CD4-positive, alpha-beta T cell treated with Interleukin-4 for 1 hour (primary cell): ENCODE measurements at places on chromosomes 12 and 14.
A peak's percentile ranks its signal among the peaks of the same experiment; 100 is the strongest.

GRCh38 chr12:55700255-55701018, 7.3 kb downstream of the ITGA7 start:
- no peak for DNase-seq

GRCh38 chr12:22115711-22116110, 69.7 kb downstream of the CMAS start:
- DNase-seq = no peak

DNA sequence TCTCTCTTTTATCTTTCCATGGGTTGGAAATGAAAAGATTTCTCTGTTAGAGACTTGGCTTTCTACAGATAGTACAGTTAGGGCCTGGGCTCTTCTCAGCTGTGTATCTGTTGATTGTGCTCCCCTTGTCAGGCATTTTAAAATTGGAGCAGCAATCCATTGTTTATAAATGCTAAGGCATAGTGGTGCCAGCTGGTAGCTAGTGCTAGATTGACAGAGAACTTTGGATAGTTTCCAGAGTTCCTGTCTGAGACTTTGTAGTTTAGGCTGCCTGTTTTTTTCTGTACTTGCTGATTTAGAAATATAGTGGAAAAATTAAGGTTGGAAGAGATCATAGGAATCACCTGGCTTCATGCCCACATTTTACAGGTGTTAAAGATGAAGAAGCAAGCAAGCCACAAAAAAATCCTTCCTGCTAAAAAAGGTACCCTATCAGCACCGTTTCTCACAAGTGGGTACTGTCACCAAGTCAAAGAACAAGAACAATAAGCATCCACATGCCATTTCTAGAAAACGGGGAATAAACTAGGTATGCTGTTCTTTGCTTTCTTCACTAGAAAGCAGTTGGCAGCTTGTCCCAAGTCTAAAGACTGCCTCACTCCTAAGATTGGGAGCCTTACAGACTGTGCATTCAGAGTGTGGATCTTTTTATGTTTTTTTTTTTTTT, 6.2 kb downstream of the TTLL5 start:
- DNase-seq = no peak

DNA sequence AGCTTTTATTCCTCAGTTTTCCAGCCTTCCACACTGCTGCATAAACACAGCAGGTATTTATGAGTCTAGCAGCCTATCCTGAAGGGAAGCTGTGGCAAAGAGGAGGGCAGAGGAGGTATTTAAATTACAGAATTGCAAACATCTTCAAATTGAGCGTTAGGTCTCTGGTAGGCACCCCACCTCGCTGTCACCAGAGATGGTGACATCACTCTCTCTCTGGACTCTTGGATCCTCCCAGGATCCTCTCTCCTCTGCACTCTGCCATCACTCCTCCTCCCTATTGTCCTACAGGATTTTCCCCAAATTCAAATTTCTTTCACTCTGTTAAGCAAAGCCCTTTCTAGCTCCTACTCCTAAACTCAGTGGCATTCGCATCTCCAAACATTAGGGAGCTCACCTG, 6.7 kb downstream of the PLEKHD1 start:
- no peak for DNase-seq

- DNase-seq = no peak
Measured at GRCh38 chr14:91270619-91271018, 26.1 kb upstream of the GPR68 start.

DNA sequence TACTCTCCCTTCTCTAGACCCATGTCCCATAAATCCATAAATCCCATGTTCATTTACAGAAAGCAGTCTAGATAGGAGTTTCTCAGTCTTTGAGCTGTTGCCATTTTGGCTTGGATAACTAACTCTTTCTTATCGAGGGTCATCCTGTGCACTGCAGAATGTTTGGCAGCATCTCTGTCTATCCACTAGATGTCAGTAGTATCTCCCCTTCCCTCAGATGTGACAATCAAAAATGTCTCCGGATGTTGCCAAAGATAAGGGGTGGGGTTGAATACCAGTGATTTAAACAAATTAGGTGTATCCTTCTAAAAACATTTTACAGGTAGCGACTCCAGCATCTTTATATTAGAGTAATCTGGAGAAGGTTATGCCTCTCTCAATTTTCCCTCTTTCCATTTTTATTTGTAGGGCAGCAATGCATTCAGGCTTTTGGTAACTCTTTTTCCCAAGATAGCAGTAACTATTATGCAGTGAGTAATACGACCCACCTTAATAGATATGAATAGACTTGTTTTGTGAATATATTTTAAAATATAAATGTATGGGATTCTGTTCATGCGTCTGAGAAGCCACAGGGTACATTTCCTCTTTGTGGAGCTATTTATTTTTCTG, 100.7 kb downstream of the LRRK2 start:
- no peak for DNase-seq

DNA sequence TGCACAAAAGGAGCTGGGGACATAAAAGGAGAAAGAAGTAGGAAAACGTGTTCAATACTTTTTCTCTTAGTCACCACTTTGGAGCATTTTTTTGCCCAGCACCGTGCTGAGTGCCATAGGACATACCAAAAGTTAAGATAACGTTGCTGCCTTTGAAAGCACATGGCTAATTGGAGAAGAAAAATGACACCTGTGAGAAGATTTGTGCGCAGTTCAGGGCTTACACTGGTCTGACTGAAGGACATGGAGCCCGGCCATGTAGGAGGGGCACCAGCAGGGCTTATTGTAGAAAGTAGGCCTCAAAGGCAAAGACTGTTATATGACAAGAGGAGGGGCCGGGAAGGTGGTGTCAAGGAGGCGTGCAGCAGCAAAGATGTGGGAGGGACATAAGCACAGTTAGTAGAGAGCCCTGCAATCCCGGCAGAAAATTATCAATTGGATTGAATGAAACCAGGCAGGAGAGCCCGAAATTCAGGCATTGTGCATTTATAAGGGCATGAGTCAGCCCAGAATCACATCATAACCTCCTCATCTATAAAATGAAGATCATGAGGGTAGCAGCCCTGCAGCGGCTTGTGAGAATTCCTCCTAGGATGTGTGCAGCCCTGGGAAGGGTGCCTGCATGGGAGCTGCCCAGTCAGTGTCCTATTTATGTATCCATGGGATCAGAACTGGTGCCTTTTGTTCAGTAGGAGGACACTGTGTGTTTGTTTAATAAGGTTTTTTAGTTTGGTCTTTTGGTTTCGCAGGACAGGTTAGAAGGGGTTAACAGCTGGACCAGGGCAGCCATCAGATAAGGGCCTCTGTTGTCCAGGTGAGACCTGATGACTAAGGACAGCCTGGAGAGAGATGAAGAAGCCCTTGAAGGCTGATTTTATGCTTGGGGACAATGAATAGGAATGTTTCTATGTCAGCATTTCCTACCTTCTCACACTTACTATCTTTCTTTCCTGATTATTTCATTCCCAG, 122.4 kb downstream of the GPR135 start:
- no peak for DNase-seq

DNA sequence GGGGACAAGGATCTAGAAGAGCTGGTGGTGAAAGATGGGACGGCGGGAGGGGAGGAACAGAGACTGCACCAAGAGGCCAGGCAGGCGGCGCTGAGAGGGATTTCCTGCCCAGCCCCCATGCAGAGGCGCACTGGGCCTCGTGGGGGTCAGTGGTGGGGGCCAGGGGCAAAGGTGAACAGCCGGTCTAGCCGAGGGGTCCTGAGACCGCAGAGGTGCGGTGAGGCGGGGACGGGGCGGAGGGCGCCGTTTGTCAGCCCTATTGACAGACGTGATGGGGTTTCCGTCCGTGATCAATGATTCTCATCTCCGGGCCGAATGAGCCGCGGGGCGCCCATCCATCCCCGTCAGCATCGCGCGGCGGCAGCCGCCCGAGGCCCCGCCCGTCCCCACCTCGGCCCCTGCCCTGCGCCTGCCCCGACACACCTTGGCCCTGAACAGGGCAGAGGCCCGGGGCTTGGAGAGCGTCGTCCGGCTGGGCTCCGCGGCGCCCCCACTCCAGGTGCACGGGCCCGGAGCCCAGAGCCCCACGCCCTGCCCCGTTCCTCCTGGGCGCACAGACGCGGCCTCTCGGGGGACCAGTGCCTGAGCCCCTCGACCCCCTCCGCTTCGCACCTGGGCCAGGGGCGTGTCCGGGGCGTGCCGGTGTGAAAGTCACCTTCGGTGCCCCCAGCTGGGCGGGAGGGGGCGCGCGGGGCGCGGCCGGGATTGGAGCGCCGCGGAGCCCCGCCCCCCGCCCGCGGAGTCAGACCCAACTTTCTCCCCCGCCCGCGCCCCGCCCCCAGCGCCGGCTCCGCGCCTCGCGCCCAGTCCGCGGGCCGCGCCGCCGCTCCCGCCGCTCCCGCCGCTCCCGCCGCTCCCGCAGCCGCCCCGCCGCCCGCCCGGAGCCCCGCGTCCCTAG, at the start of gene NXPH4:
Gene NXPH4, plus strand, starts transcription at position 781 of the 898 bp plus-strand sequence. CDS start 176 bp downstream, outside the sequence.
- peak; percentile 65 for DNase-seq

DNA sequence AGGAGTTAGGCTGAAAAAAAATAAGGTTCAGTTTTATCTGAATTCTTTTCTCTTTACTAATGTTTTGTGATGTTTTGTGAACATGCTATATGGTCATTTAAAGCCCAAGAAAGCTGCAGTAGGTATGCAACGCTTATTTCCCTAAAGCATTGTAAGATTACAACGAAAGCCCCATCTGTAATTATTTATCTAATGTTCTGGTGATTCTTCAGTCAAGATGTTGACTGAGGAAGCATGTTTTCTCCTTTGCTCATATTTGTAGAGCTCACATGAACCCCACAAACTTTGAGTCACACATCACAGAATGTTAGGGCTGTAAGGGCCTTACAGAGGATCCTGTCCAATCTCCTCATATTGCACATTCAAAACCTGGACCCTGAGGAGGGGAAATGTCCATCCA, 3.2 kb upstream of the TUBA1C start:
- DNase-seq = no peak

DNA sequence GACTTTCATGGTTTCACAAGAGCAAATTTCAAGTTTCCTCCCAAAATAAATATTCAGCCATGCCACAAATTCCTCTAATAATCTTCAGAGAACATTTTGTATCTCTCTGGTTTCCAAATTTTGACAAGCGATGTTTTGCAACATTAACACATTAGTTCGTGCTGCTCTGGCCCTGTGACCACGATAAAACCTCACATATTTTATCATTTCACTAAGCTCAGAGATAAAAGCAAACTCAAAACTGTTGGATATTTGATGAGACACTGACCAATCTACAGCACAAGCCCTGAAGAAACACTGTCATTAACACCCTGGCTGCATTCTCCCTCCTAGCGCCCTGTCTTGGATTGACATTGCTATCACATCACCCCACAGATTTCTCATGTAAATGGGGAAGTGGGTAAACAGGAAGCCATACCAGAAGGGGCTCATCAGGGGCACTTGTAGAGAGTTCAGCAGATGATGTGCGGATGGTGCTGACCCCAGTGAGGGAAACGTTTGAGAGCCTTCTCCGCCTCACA, 264.3 kb downstream of the PRKD1 start:
- DNase-seq = no peak

DNA sequence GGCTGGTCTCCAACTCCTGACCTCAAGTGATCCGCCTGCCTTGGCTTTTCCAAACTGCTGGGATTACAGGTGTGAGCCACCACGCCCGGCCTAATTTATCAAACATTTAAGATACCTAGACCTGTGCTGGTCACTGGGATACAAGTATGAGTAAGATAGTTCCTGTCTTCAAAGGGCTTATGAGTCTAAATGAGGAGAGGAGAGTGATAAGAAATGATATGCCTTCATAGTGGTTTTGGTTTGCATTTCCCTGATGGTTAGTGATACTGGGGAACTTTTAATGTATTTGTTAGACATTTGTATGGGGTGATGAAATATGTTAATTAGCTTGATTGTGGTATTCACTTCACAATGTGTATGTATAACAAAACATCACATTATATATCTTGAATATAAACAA, 21.2 kb downstream of the TMED10 start:
- DNase-seq = no peak

DNA sequence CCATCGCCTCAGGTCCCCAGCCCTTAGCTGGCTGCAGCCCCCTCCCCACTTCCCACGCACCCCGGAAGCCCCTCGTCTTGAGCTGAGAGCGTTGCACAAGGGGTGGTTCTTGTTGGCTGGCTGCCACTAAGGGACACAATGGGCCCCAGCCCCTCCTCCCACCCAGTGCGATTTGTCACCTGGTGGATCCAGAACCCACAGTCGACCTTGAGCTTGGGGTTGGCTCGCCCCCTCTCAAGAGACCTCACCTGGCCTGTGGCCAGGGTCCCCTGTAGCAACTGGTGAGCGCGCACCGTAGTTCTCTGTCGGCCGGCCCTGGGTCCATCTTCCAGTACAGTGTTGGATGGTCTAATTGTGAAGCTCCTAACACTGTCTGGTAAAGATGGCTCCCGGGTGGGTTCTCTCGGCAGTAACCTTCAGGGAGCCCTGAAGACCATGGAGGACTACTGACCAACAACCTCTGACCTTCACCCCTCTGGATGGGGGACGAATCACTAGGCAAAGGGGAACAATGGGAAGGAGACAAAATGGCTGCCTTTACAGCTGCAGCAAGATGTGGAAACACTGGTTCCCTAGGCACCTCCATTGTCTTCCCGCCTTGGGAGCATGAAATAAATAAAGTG, 6.6 kb downstream of the PHB2 start:
- no peak for DNase-seq

- no peak for DNase-seq
Measured at GRCh38 chr14:99195602-99196309, 76.2 kb downstream of the BCL11B start.

GRCh38 chr12:48220701-48221100, 17.6 kb upstream of the OR10AD1 start:
- no peak for DNase-seq

- DNase-seq = no peak
Measured at GRCh38 chr14:69346710-69347109, 51.4 kb downstream of the ERH start.

DNA sequence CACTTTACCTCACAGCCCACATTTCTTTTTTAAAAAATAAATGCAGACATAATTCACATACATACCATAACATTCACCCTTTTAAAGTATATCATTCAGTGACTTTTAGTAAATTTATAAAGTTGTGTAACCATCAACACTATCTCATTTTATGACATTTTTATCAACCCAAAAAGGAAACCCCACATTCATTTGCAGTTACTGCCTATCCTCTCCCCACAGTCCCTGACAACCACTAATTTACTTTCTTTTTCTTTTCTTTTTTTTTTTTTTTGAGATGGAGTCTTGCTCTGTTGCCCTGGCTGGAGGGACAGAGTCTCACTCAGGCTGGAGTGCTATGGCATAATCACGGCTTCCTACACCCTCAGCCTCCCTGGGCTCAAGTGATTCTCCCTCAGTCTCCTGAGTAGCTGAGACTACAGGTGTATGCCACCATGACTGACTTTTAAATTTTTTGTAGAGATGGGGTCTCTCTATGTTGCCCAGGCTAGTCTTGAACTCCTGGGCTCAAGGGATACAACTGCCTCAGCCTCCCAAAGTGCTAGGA, 1.5 kb upstream of the EP400 start:
- no peak for DNase-seq

DNA sequence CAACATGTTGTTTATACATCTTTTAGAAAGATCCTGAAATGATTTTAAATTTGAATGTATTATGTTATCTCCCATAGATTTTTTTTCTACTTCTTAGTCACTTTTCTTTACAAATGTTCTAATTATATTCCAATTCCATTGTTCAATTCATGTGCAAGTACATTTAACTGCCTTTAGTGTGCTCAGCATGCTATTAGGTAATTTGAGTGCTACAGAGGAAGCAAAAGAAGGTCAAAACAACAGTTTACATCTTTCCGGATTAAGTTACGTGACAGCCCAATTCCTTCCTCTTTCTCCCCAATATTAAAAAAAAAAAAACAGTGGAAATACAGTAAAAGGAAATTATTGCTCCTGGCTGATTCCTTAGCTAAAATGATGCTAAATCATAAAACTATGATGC, 98.3 kb downstream of the RTN1 start:
- DNase-seq = no peak

- DNase-seq = no peak
Measured at GRCh38 chr14:33669111-33669510, 281.8 kb downstream of the EGLN3 start.

- no peak for DNase-seq
Measured at GRCh38 chr12:19127270-19127669, 2.3 kb upstream of the PLEKHA5 start.
